HS-27A (cell line): ENCODE measurements at places on chromosomes 5 and 9.

GRCh38 chr9:27665136-27665535 lies 91.9 kb upstream of the C9orf72 start:
- DNase-seq, result no peak

- DNase-seq, result peak; percentile 48
Observed at GRCh38 chr5:89437450-89438435, 554.8 kb upstream of the MEF2C start.

GRCh38 chr5:1162751-1163150 lies 38.6 kb upstream of the SLC6A19 start:
- no peak for DNase-seq

GRCh38 chr9:116282597-116282996 lies 129.0 kb downstream of the PAPPA start:
- DNase-seq, result no peak

DNA sequence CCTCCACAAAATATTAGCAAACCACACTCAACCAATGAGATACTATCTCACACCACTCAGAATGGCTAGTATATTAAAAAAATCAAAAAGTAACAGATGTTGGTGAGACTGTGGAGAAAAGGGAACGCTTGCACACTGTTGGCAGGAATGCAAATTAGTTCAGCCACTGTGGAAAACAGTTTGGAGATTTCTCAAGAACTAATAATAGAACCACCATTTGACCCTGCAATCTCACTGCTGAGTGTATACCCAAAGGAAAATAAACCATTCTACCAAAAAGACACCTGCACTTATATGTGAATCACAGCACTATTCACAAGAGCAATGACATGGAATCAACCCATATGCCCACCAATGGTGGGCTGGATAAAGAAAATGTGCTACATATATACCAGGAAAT lies 393.5 kb downstream of the PDE4D start:
- DNase-seq, result no peak

GRCh38 chr5:27465140-27465539 lies 426.8 kb upstream of the CDH9 start:
- no peak for DNase-seq

- no peak for DNase-seq
Observed at GRCh38 chr5:102670224-102670836, 84.8 kb upstream of the PAM start.

DNA sequence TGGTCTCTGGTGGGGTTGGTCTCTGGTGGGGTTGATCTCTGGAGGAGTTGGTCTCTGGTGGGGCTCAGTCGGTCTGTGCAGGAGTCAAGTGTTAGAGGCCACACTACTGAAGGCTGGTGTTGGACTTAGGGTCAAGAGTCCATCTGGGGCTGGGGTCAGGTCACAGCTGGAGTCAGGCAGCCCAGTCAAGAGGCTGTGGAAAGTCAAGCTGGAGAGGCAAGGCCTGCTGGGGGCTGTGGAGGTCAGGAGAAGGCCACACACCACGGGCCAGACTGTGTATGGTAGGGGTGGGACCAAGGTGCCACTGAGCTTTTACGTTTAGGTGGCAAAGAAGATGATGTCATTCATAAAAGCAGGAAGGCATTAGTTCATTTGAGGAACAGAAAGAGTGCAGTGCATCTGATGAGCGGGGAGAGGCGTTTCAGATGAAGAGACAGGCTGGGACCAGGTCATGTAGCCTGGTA lies 16.7 kb upstream of the CD74 start:
- no peak for DNase-seq

- no peak for DNase-seq
Observed at GRCh38 chr5:175796536-175797499, 74.6 kb upstream of the CPLX2 start.

GRCh38 chr9:91059713-91060112 lies 258.1 kb downstream of the SYK start:
- no peak for DNase-seq
